ENCODE measurements at places on chromosomes 11 and 22.

DNA sequence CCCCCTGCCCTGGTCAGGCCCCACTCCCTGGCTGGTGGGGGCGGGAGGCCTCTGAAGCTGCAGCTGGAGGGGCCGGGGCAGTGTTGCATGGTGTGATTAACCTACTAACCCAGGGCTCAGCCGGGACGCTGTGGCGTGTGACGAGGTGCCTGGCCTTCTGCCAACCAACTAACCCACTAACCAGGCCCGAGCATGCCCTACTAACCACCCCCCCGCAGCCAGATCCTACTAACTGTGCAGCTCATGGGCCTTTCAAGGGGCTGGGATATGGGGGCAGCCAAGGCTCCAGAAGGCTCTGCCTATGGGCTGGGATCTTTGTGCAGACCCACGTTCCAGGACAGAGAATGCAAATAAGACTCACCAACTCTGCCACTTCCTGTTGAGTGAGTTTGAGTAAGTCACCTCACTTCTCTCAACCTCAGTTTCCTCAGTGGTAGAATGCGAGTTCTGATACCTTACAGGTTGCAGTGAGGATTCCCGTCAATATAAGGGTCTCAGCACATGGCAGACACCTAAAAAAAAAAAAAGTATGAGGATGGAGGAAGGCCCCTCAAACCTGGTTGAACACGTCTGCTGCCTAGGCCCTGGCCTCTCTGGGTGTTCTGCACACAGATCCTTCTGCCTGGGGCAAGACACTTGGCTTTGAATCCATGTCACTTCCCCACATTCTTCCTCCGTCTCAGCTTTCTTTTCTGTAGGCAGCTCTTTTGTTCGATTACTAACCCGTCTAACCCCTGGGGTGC lies 14.1 kb downstream of the MIAT start:
- DNase-seq = no peak

GRCh38 chr11:110711448-110711775 lies 825 bp downstream of the ARHGAP20 start:
- DNase-seq = no peak

GRCh38 chr11:14106303-14107049 lies 144.0 kb downstream of the SPON1 start:
- no peak for DNase-seq

DNA sequence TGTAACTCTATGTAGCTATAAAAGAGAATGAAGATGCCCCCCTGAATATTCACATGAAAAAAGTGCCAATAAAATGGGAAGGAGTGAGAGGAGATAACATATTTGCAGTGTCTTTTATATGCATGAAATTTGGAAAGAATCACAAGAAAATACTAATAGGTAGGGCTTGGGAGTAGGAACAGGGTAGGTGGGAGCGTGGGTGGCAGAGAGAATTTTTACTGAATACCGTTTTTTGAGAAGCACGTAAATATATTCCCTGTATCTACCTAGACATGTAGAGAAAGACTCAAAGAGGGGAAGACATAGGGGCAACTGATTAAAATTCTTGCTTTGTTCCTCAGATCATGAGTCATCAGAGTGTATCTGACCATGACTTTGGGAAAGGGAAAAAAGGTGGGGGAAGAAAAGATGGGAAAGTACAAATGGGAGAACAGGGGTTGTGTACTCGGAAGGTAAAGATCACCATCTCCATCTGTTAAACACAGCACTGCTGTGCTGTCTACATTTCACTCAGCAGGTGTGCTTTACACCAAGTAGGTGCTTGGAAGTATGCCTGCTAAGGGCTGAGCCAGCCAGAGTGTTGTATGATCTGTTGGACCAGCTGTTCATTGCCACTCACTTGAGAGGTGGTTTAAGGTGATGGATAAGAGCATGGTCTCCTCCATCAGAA lies 16.0 kb downstream of the PRR5L start:
- no peak for DNase-seq

GRCh38 chr11:125295931-125296330 lies 131.4 kb downstream of the PKNOX2 start:
- DNase-seq = no peak

DNA sequence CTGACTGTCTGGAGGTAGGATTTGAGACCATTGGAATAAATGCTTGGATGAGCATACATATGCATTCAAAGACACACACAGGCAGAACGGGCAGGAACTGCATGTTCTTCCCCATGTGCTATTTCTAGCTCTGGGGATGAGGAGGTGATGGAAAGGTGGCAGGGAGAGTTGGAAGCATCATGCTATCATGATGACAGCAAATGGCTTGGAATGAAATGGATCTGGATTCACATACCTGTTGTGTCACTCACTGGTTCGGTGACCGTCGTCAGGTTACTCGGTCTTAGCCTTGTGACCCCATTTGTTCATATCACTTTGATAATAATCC lies 627.9 kb upstream of the KIRREL3 start:
- peak; percentile 67 for DNase-seq

DNA sequence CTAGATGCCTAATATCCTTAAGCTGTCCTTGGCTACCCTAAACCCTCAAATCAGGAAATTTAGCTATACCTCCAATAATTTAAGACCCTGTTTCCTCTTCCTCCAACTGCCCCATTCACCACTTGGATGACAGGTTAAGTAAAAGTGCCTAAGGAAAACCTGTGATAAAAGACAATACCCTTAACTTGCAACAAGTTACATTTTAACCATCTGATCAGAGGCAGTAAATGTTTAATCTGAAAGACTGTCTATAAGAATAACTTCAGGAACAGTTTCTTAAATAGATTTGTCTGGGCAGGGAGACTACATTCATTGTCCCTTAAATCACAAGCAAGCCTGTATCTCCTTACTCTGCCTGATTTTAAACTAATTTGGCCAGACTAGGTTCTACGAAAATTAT lies 129.1 kb downstream of the APOL5 start:
- DNase-seq = no peak

DNA sequence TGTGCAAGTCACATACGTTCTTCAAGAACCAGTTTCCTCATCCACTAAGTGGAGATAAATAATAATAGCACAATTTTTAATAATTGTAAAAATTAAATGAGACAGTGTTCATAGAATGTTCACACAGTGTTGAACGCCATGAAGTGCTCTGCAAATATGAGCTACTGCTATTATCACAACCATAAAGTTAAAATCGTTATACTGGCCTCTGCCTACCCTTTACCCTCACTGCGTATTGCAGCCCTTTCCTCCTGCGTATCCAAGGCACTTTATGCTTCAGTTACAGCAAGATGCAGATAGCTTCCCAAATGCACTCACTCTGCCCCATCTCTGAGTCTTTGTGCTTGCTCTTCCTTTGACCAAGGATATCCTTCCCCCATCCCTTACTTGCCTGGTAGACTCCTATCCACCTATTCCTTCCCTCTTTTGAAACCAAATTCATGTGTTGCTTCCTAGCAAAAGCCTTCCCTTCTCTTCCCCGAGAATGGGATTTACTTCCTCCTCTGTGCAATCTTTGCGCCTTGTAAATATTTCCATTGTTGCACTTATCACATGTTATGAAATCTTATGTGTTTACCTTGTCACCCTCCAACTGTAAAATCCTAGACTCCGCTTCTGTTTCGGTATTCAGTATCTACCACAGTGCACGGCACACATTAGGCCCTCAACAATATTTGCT lies 196.9 kb downstream of the ADAMTS15 start:
- no peak for DNase-seq

GRCh38 chr11:17471501-17471900 lies 5.1 kb downstream of the ABCC8 start:
- DNase-seq = no peak

- DNase-seq = no peak
Measured at GRCh38 chr11:3091081-3091845, 34.0 kb upstream of the CARS1 start.

GRCh38 chr22:26606611-26607010 lies 11.2 kb downstream of the CRYBB1 start:
- no peak for DNase-seq

GRCh38 chr11:31796499-31797189 lies 14.5 kb downstream of the PAX6 start:
- no peak for DNase-seq

DNA sequence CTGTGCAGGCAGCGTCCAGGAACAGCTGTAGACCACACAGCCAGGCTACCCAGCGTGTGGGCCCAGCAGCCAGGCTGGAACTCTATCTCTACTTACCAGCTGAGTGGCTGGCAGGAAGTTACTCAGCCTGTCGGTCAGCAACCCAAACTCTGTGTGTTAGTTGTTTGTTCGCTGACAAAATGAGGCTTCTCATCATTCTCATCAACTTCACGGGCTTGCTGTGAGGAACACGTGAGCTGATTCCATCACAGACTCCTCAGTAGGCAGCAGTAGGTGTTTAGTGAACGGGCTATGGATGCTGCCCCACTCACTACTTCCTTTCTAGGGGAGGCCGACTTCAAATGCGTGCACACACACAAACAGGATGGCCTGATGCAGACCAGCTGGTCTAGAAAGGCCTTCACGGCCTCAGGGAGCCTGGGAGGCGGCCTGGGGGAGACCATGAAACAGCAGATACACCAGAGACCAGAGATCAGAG lies 830 bp upstream of the SPDYC start:
- no peak for DNase-seq

DNA sequence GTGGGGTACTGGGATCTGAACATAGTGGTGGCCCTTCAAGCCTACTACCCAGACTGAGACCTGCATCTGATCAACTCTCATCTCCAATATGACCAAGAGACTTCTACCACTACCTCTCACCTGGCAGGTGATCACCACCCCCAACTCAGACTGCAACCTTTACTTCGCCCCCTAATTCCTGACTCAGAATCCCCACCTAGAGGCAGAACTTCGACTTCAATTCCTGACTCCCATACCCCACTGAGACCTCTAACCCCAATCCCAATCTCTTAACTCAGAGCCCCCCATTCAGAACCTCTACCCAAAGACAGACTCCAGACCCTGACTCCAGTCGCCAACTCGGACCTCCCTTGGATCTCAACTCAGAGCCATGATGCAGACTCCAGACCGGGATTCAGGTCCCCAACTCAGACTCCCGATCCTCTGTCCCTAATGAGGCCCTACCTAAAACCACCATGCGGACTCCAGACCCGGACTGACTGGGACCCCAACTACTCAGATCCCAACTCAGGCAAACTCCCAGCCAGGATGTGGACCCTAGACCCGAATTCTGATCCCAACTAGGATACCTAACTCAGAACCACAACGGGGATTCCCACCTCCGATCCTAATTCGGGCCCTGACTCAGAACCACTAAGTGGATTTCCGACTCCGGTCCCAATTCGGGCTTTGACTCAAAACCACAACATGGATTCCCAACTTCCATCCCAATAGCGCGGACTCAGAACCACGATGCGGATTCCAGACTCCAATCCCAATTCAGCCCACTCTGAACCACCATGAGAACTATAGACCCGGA lies 1.2 kb downstream of the KCNQ1OT1 start:
- no peak for DNase-seq

DNA sequence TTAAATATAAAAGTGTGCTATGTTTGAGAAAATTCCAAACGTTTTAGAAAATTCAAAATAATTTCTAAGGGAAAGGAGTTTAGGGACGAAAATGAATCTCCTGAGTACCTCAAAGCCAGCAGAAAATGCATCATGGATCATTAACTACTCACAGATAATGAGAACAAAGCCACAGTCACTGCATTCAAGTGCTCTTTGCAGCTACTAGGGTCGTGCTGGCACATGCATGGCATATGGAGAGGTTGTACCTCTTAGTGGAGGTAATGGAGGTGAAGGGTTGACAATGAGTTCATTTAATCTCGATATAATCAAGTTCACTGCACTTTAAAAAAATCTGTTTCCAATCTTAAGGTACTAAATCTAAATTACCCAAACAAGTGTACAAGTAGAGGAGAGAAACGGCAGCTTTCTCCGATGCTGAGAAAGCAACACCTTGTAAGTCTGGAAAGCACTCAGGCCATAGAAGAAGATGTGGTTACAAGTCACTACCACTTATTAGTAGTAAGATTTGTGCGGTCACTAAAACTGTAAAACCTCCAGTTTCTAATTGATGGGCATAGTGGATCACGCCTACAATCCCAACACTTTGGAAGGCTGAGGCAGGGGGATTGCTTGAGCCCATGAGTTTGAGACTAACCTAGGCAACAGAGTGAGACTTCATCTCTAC lies 261.1 kb upstream of the ANO3 start:
- no peak for DNase-seq

DNA sequence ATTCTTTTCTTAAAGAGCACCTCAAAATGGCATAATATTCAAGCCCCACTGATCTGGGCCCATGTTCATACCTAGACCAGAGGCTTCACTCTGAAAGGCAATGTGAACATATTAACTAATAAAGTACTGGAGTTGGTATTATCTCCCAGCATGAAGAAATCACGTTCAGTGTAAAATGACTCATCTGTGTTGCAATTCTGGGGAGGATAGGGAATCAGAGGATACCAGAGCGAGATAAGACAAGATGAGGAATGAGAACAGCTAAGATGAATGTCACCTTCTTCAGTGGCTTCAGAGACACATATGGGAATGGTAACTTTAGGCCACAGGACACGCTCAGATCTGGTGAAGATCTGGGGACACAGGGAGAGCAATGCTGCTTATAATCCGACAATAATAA lies 121.1 kb downstream of the NTM start:
- DNase-seq = no peak

DNA sequence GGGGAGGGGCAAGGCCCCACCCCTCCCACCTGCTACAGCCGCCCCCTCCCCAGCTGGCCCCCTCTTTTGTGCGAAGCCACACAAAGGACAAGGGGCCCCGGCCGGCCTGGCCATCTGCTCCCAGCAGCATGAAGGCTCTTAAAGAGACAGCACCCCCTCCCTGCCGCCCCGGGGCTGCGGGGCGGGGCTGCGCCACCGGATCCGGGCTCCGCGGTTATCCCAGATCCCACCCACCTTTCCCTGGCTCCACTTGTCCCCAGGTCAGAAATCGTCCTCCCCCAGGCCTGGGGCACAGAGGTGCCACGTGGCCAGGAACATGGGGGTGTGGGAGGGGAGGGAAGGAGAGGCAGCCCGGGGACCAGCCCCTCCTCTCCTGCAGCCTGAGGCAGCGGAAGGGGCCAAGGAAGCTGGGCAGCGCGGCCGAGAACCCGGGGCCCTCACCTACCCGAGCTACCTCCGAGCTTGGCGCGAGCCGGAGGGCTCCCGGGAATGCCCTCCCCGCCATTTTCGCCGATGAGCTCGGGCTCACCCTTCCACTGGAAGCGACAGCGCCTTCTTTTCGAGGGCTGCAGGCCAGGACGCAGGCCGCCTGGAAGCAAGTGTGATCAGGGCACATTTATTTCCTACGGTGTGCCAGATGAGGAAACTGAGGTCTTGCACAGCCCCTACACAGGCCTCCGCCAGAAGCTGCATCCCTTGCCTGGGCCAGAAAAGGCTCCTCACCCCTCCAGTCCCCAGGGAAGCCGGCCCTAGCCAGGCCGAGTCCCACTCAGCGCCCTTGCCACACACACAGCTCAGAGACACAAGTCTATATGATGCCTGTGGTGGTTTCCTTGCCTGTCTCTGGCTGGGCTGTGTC lies 2.5 kb upstream of the RCOR2 start:
- DNase-seq = no peak

- DNase-seq = no peak
Measured at GRCh38 chr22:44550711-44551491, 52.9 kb upstream of the RTL6 start.

- no peak for DNase-seq
Measured at GRCh38 chr11:72221386-72222075, 3.0 kb upstream of the INPPL1 start.
